ENCODE measurements at places on chromosomes 11 and 22.

- DNase-seq, result no peak
These were observed 19.3 kb upstream of the PAX6 start for GRCh38 chr11:31830406-31830805.

GRCh38 chr11:2794046-2794967 is 91.3 kb downstream of the CDKN1C start:
- DNase-seq, result no peak

GRCh38 chr11:98616098-98616655 is 404.6 kb upstream of the CNTN5 start:
- no peak for DNase-seq

- DNase-seq, result peak; percentile 71
These were observed 673 bp upstream of the PANX2 start for GRCh38 chr22:50169774-50170341.

GRCh38 chr11:72081821-72082453 is 1.3 kb downstream of the LRRC51 start:
- no peak for DNase-seq

GRCh38 chr11:33151399-33151798 is 9.9 kb downstream of the CSTF3 start:
- DNase-seq, result no peak

- DNase-seq, result no peak
These were observed 55.3 kb downstream of the ETS1 start for GRCh38 chr11:128532016-128532571.

- peak; percentile 62 for DNase-seq
These were observed 23.4 kb upstream of the PIK3C2A start for GRCh38 chr11:17230867-17231851.

GRCh38 chr22:22201185-22201929 is 43.2 kb upstream of the VPREB1 start:
- peak; percentile 77 for DNase-seq

DNA sequence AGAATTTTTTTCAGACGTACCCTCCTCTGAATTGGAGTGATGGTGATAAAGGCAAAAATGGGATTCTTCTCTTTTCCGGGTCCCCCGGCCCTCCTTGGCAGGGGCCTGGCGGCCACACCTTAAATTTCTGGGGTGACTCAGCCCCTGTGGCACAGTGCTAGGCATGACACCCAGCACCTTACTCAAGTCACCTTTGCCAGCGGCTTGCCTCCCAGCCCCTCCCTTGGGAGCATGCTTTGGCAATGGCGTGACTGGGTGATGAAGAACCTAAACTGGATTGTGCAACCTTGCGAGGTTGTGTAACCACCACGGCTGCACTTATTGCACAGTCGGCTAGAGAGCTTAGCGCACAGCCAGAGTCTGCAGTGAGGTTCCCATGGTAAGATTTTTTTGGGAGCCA is 16.2 kb upstream of the LDLRAD3 start:
- no peak for DNase-seq

DNA sequence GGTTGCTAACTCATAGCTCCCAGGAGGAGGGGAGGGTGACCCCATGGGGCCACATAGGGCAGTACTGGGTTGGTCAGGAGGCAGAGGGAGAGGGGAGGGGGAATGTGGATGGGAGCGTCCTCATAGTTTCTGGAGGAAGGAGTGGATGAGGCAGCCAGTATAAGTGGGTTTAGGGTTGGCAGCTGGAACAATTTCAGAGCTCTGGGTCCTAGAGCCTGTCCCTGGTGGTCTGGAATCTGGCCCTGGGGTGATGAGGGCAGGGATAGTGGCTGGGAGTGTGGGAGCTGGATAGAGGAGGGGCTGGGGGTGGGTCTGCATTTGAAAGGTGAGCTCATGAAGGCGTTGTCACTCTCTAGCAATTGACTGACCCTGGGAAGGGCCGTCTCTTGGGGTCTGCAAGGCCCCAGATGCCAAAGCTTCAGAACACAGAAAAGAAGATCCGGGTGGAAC is 5.3 kb upstream of the MRGPRG start:
- DNase-seq, result no peak

DNA sequence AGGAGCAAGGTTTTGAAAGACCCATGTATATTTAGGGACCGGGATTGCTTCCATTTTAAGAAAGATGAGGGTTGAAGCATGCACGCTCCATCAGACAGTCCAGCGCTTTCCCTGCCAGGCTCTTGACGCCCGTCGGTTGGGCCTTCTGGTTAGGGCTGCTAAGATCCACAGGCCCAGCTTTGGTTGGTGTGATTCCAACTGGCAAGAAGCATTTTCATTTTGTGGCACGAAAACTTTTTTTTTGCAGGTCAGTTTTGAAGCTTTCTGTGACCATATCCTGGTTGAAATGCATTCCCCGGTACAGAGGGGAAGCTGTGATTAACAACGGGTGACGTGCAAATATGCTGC is 34.3 kb upstream of the MPPED1 start:
- no peak for DNase-seq

DNA sequence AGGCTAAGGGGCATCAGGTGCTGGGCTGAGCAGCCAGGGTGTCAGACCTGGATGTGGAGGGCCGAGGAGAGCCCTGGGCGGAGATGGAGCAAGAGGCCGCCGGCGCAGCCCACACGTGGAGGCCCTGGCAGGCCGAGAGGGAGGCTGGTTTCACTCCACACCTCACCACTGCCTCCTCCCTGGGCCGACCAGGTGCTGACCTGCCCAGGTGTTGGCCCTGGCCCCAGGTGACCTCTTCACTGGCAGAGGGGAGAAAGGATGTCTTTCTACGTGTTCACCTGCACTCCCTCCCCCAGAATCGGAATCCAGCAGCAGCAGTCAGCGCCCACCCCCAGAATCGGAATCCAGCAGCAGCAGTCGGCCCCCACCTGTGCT is 781 bp downstream of the ANO9 start:
- DNase-seq, result no peak

GRCh38 chr11:112073941-112074811 is at the start of the genes NKAPD1 and PIH1D2:
NKAPD1 (plus strand) TSS chr11:112074299; CDS start chr11:112075575, 1,276 bp downstream.
PIH1D2 (minus strand) TSS chr11:112074017; CDS start chr11:112073174, 843 bp downstream.
- DNase-seq, result peak; percentile 75

DNA sequence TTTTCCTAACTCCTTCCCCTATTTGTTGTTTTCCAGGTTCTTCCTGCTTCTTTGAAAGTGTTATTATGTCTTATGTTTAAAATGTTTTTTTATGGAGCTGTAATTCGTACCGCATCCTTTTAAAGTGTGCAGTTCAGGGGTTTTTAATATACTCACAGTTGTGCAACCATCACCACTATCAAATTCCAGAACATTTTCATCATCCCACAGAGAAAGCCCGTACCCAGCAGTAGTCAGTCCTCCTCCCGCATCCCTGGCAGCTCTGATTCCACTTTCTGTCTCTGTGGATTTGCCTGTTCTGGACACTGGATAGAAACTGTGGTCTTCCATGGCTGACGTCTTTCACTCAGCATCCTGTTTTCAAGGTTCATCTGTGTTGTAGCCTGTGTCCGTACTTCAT is 73.7 kb downstream of the JAM3 start:
- DNase-seq, result no peak
